ENCODE measurements at places on chromosomes 16 and 17. TPM values are rescaled to one million over a fixed set of nuclear protein-coding genes. Genes with fewer than 3 reads are reported as not detected.

- DNase-seq: no peak
Observed at GRCh38 chr16:29903590-29903989, 3.3 kb downstream of the ASPHD1 start.

FAM20A gene
- total RNA-seq: 3.1 TPM

- no peak for DNase-seq
Observed at GRCh38 chr17:11251561-11252107, 10.6 kb downstream of the SHISA6 start.

DNA sequence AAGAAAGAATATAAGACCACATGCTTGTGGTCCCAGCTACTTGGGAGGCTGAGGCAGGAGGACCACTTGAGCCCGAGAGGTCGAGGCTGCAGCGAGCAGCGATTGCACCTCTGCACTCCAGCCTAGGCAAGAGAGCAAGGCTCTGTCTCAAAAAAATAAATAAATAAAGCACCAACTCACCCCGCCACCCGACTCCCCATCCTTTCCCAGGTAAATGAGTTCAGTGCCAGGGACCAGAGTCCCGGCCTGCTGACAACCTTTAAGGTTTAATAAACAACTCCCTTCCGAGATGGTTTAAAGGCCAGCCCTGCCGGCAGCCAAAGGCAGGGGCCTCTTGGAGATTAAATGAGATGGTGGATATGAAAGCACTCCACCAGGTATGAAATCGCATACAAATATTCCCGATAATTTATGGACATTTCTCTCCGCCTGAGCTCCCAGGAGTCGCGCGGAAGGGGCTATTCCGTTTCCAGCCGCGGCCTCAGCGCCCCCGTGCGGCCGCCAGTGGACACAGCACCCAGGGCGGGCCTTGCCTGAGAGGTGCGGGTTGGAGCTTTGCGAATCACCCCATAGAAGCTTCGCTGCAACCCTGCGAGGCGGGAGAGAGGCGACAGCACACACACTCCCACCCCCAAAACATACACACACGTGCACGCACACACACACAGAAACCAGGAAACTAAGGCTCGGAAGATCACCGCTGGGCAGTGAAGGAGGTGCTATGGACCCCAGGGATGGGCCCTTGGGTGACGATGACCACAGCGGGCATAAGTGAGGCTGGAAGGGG, 4.0 kb upstream of the RPL38 start:
- peak; percentile 83 for DNase-seq

GRCh38 chr16:66121466-66121865, 245.0 kb upstream of the CDH5 start:
- DNase-seq: no peak

RBFOX1 gene
- 73.3 TPM for total RNA-seq

Data from right cardiac atrium (tissue), 5 donors.